SHP77 treated with DMSO at 0.1 percent for 48 hours (cell line): ENCODE measurements at places on chromosomes 1 and 21.

DNA sequence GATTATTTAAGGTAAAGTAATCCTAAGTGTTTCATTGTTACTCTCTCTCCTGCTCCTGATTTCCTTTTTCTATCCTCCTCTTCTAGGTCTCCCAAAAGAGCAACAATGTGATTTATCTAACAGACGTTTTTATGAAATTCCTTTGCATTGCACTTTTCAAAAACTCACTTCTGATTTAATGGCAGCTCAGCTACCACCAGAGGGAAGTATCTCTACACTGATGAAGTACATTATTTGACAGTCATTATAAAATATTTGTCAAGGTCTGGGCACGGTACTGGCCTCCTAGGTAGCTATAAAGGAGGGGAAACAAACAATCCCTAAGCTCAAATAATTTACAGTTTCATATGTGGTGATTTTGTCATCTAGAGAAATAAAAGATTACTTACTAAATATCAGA lies 15.6 kb downstream of the TMPRSS15 start:
- DNase-seq: no peak

GRCh38 chr1:203548892-203549291 lies 54.9 kb downstream of the OPTC start:
- no peak for DNase-seq

DNA sequence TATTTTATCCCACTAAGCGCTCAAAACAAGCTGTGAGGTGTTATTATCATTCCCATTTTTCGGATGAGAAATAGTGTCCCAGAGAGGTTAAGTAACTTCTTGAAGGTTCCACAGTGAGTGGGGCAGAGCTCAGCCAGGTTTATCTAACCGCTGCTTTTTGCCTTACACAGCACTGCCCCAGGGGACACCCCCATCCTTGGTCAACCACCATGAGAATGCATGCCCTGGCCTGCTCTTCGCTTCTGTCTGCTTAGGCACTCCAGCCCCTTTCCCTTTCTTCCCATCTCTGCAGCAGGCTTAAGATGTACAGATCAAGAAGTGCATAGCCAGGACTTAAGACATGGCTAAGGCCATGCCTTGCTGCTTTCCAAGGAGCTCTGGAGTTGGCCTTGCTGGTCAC lies 159.0 kb upstream of the CD34 start:
- no peak for DNase-seq

GRCh38 chr1:15678578-15678977 lies 5.5 kb upstream of the PLEKHM2 start:
- DNase-seq: no peak

DNA sequence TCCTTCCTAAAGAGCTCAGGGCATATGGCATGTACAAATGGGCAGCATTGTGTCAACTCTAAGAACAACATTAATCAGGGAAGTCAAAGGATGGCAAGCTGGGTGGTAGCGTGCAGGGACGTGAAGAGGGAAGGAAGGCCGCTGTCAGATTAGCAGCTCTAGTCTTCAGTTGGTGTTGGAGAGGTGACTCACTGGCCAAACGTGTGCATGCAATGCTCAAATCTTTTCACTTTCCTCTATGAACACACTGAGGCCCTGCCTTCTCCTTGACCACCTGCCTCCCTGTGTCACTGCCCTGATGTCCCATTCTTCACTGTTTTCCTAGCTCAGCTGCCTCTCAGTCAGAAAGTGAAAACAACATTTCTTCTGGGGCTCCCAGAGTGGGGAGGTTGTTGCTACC lies 5.9 kb upstream of the PIGR start:
- DNase-seq: no peak

DNA sequence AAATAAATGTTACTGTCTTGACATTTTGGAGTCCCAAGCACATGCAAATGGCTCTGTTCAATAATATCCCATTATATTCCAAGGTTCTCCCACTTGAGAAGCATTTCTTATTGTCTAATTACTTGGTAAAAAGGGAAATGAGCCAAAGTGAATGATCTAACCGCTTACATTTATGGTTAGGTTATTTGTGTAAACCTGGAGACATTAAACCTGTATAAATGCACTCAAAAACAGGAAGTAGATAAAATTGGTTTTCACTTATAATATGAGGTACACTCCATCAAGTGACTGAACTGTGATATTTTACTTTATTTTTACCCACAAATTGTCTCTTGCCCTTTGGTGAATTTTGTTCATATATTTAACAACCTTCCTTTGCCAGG lies 26.8 kb downstream of the KIF1B start:
- DNase-seq: no peak
